ENCODE measurements at places on chromosomes 4 and X.

DNA sequence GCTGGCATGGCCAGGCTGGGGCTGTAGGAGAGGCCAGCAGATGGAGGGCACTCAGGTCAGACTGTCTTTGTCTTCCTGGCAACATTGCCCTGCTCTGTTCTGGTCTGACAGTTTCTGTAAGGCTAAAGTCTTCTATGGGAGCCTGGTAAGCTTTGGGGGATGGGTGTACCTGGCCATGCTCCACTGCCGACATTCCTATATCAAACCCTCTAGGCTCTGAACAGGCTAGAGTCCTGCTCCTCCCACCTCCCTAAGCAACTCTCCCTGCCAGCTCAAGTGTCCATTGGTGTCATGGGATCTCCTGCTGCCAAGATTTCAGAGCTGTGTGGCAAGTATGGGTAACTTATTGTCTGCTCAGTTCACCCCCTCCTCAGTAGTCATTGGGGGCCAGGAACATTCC, 163.5 kb upstream of the UGT8 start:
- no peak for DNase-seq

- DNase-seq = no peak
These were observed 77.5 kb downstream of the CRLF2 start for GRCh38 chrX:1134976-1135375.

GRCh38 chr4:138401334-138401733, 159.2 kb upstream of the SLC7A11 start:
- DNase-seq = no peak

DNA sequence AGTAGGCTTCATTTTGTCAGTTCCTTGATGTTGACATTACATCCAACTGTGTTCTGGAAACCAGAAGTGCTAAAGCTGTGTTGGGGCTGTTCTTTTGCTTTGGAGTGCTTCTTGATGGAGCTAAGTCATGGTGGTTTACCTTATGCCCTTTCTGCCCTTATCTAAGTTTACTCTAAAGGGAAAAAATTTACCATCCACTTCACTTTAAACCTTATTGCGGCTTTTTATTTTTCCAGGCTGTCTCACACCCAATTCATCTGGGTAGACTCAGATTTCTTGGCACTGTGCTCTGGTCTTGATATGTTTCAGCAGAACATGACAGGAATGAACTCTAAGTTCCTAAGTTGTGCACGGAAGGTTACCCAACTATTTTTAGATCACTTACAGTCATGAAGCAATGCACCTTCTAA, 104.7 kb upstream of the TTC29 start:
- DNase-seq = no peak

- DNase-seq = no peak
These were observed 1934.2 kb upstream of the IGFBP7 start for GRCh38 chr4:59044286-59044900.

GRCh38 chrX:13760426-13760825, 25.9 kb downstream of the OFD1 start:
- no peak for DNase-seq

DNA sequence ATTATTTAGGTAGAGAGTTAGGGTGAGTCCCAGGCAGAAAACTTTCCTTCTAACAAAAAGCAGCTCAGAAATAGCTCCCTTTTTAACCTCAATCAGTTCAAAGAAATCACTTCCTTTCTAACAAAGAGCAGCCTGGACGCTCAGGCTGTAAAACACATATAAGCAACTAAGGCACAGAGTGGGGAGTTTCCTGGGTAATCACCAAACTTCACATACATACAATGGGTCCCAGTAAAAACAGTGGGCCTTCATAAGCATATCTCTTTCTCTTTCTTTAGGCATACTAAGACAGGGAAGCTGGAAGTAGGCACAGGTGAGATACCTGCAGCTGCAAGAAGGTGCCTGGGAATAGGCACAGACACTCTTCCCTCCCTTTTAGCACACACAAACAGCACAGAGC, 4.9 kb upstream of the NAF1 start:
- DNase-seq = no peak

GRCh38 chr4:126957556-126957955, 675.2 kb upstream of the INTU start:
- DNase-seq = no peak

GRCh38 chr4:108315694-108316093, 147.0 kb upstream of the LEF1 start:
- DNase-seq = no peak

- no peak for DNase-seq
These were observed 154.9 kb upstream of the TECRL start for GRCh38 chr4:64564126-64564525.
